ENCODE measurements at places on chromosomes 1 and 21. TPM values are rescaled to one million over a fixed set of nuclear protein-coding genes. Genes with fewer than 3 reads are reported as not detected.

KCNK1 gene
- polyA plus RNA-seq, result 6.2 TPM

TNNI3K gene
- polyA plus RNA-seq, result not detected

ERICH3 gene
- not detected for polyA plus RNA-seq

NPHS2 gene
- polyA plus RNA-seq, result not detected

TGFBR3 gene
- polyA plus RNA-seq, result 5.5 TPM

SYT6 gene
- 1.1 TPM for polyA plus RNA-seq

- no peak for DNase-seq
These were observed 120.0 kb downstream of the TRIM33 start for GRCh38 chr1:114390960-114391359.

- DNase-seq, result no peak
These were observed 13.2 kb upstream of the MAP1LC3C start for GRCh38 chr1:242011894-242012660.

- no peak for DNase-seq
These were observed 197.2 kb downstream of the HLX start for GRCh38 chr1:221076391-221076811.

DNA sequence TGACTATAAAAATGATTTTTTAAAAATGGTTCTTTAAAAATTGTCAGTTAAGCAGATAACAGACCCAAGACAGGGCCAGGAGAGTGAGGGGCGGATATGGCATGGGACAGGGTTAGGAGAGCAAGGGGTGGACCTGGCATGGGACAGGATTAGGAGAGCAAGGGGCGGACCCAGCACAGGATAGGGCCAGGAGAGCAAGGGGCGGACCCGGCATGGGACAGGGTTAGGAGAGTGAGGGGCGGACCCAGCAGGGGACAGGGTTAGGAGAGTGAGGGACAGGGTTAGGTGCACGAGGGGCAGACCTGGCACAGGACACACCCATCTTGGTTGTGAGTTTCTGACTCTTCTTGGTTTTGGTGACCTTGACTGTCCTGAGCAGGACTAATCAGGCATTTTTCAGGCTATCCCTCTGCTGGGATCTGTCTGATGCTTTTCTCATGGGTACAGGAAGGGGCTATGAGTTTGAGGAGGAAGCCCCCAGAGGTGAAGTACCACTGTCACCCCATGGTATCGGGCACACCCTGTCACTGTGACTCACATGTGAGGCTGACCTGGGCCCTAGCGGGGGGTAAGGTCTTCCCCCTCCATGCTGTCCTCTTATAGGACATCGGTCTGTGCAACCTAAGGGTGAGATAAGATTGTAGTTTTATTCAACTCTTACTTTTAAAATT lies 159.0 kb upstream of the COL6A1 start:
- DNase-seq, result no peak

- no peak for DNase-seq
These were observed 3.2 kb downstream of the ASPM start for GRCh38 chr1:197143276-197143675.

GRCh38 chr1:162985816-162986435 lies 83.2 kb upstream of the RGS4 start:
- no peak for DNase-seq

DNA sequence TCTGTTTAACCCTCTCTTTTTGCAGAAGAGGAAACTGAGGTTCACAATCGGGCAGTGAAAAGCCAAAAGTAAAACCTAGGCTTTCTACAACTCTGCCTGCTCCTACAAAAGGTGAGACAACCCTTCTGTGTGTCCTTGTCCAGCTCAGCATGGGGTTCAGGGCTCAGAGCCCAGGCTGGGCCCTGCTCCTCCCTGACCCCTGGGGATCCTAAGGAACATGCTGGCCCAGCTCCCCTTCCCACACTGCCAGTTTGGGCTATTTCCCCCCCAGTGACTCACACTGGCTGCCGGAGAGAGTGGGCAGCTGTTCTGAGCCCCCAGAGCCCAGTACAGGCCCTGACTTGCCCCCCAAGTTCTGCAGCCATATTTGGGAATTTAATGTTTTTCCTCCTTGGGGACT lies 8.9 kb downstream of the FAM229A start:
- DNase-seq, result no peak

DNA sequence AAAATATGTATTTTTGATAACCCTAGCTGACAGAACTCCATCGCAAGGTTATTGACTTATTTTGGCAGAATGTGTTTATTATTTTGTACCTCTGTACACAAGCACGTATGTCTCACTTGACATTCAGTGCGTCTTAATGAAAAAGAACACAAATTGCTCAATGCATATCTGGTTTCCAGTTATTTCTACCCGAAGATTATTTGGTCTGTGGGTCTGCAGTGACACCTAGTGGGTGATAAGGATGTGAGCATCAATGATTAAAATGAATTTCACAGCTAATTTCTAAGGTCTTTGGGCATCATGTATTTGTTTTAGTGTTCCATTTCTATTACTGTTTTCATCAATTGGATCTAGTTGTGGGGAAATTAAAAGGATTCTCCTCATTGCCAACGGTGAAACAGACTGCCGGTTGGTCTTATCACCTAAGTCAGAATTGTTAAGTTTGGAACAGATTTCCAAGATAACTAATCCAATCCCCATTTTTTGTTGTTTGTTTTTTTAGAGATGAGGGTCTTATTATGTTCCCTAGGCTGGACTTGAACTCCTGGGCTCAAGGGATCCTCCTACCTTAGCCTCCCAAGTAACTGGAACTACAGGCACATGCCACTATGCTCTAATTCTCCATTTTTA lies 13.9 kb downstream of the DDX20 start:
- DNase-seq, result peak; percentile 18

- peak; percentile 60 for DNase-seq
These were observed 81.1 kb downstream of the SIK1 start for GRCh38 chr21:43345746-43346409.

DNA sequence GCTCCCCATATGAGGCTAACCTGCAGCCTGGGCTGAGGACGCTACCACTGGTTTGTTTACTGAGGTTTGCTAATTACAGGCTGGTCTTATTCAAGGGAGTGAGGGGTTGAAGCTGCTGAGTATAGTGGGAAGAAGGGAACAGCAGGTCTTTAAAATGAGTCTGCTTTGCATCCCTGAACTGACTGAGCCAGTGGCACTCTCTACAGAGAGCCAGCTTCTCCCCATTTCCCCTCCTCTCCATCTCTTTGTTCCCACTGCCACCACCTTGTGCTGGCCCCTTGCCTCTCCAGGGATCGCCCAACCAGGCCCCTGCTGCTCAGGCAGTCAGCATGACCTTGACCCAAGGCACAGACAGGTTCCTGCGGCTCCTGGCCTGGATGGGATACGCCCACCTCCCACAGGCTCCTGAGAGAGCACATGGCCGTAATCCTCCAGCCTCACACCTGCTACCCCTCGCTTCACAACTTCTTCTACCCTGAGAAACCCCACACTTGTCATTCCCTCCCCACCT lies 45.0 kb downstream of the IER5 start:
- DNase-seq, result no peak

DNA sequence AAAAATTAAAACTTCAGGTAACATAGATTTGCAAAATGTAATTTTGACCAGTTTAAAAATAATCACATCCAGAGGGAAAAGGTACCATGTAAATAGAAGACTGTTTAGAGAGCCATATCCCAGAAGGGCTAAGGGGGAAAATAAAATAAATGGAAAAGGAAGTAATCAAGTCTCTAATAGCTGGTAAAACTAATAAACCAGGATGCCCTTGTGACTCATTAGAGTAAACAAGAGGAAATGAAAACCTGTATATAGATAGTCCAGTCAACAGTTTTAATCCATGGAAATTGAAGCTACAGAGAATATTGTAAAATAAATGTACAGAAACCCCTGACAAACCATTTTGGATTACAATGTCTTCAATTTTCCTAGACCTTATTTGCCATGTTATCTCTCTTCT lies 698.0 kb upstream of the RGS18 start:
- DNase-seq, result no peak

- no peak for DNase-seq
These were observed 33.1 kb upstream of the DMBX1 start for GRCh38 chr1:46456411-46456963.

DNA sequence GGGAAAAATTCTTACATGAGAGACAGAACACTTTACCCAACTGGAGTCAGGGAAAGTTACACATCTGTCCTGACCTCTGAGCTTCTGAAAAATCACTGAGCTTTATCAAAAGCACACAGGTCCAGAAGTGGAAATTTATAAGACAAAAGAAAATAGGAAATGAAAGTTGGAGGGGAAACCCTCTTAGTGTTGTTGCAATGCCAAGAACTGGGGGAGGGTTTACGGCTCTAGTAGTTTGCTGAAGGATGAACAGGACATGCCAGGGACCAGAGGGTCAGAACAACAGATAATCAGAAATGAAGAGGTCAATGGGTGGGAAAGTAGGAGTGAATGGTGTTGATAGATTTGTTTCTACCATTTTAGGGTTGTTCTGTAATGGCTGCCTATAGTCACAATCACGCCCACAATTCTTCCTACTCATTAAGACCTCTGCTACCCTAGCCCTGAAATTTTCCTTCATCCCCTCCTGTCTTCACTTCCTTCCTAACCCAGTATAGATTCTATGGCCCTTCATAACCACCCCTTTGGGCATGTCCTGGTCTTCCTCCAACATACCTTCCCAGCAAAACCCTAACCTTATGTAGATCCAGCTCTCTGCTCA lies 30.3 kb upstream of the FMOD start:
- no peak for DNase-seq

- DNase-seq, result no peak
These were observed 46.8 kb upstream of the COX20 start for GRCh38 chr1:244788493-244789275.

Measured in A549 (cell line).